Activated CD8-positive, alpha-beta memory T cell treated with anti-CD3 and anti-CD28 coated beads for 4 hours (primary cell): ENCODE measurements at places on chromosomes 6 and 20.

- DNase-seq, result no peak
Measured at GRCh38 chr20:4217349-4217841, 202.0 kb upstream of the RNF24 start.

- no peak for DNase-seq
Measured at GRCh38 chr6:107493158-107494057, 3.5 kb downstream of the SOBP start.

DNA sequence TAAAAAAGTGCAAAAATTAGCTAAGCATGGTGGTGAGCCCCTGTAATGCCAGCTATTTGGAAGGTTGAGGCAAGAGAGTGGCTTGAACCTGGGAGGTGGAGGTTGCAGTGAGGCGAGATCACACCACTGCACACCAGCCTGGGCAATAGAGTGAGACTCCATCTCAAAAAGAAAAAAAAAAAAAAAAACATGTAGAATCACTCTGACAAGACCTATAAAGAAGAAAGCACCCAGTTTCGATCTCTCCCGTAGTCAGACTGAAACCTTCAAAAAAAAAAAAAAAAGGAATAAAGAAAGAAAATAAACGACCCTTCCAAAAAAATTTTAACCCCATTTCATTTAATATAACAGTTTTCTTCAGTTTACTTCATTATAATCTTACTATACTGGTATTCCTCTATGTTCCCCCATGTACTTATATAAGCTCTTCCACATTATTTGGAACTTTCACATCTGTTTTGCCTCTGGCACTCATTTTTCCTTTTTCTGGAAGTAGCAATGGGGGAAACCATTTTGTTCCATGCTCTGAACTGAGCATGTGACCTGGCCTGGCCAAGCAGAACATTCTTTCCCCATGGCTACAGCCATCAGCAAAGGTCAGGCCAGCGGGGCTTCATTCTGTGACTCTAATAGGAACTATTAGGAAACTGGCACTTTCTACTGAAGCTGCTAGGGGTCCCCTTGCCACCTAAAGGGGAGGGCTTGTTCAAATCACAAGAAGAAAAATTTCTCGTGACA, 9.6 kb downstream of the SLC18B1 start:
- DNase-seq, result no peak

DNA sequence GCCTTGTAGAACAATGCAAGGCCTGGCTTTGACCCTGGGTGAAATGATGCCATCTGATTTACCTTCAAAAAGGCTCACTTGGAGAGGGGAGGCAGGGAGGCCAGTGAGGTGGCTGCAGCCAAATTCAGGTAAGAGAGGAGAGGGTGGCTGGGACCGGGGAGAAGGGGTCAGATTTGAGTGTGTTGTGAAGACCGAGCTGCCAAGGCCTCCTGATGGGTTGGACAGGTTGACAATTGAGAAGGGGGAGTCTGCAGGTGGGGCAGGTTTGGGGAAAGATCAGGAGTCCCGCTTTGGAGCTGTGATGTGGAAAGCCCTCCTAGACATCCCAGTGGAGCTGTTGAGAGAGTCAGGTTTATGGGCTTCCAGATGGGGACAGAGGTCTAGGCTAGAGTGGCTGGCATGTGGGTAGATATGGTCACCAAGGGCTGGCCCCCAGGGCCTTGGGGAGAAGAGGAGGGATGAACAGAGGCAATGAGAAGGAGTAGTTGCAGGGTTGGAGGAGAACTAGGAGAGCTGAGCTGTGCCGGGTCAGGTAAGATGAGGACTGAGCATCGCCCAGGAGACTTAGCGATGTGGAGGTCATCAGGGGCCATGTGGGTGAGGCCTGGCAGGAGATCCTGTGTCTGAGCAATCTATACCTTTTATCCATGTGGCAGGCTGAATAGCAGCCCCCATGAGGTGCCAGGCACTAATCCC, 70.5 kb upstream of the TOX2 start:
- no peak for DNase-seq

GRCh38 chr6:75090576-75090975, 115.3 kb downstream of the COL12A1 start:
- DNase-seq, result no peak

- no peak for DNase-seq
Measured at GRCh38 chr20:58420798-58421496, 31.9 kb downstream of the VAPB start.
